ENCODE measurements at places on chromosomes 11 and 22.

DNA sequence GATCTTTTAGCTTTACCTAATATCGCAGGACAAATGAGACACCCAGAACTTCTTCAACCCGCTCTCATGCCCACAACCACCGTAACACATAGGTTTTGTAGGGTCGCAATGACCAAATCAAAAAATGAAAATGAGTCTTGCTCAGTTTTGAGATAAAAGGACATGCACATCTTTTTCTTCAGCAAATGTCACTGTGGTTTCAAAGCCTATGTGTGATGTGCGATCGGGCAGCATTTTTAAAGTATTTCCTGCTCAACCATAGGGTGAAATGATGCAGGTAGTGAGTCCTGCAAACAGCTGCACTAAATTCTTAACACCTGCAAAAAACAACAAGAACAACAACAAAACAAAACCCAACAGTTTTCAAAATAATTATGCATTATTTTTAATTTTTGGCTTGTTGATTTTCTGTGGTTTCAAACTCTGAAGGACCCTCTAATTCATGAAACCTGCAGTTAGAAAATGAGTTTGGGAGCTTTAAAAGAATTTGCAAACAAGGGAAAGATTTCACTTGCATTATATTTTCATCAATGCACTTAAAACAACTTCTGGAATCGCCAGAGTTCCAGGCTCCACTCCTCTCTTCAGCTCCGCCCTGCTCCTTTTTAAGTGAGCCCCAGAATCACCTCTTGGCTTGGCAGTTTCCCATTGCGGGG, 79.4 kb downstream of the PRR5L start:
- no peak for DNase-seq

DNA sequence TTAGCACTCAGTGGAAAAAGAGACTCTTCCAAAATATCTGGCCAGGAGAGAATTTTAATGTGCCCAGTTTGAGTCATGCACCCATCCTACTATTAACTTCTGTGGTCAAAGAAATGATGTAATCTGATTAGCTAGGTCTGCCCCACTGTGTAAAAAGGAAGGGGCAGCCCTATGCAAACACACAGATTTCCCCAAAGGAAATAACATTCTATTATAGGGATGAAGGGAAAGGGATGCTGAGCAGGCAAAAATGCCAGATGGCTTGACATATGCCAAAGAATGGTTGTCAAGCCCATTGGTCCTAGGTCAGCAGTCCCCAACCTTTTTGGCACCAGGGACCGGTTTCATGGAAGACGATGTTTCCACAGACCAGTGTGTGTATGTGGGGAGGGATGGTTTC, 43.3 kb upstream of the PAK1 start:
- no peak for DNase-seq

DNA sequence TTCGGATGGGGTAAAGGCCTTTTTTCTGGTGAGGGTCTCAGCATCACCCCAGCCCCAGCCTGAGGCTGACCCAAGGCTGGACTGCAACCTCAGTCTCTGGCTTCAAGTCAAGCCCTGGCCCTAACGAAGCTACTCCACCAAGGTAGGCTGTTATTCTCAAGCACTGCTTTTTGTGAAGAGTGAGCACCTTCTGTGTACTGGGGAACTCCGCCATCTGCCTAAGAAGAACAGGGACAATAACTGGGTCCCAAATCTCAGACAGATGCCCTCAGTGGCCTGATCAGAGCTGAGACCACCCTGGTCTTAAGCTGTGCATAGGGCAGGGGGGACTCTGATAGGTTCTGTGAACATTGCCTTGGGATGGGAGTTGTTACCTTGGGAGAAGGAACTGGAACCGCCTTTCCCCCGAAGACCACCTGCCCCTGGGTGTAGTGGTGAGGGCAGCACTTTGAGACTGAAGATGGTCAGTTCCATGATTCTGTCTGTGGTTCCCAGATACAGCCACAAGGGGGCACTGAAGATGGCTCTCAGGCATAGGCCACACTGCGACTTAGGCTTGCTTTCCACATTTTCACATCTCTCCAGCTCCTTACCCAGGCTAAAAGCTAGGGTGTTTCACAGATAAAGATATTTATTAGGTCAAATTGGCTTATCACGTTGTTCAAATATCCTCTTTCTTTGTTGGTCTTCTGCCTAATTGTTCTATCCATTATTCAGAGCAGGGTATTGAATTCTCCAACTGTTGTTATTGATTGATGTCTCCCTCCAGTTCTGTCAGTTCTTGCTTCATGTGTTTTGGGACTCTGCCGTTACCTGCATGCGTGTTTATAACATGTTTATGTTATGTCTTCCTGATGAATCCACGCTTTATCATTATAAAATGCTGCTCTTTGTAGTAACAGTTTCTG, 11.8 kb upstream of the UVRAG start:
- DNase-seq, result peak; percentile 41

- DNase-seq, result no peak
Observed at GRCh38 chr11:70507466-70508230, 109.3 kb downstream of the CTTN start.

DNA sequence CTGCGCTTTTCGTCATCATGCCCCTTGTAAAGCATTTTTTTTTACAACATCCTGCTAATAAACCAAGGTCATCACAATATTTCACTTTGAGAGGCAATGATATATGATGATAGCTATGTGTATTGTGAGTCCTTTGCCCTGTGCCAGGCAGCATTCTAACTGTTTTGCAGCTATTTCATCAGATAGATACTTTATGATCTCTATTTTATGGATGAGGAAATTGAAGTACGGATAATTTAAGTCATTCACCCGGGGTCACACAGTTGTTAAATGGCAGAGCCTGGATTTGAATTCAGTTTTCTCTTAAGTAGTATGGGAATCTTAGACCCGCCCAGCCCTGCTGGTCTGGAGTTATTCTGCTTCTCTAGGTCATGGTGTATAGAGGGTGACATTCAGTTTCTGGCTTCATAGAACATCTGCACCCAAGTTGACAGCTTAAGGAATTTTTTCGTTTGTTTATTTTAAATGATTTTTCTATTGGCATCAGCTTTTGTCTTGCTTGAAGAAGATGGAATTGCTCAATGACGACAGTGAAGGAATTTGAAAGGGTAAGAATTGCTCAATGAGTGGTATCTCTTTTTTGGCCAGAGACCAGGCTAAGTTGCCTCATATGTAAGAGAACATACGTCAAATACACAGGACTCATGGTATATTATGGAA, 926 bp downstream of the PRR5L start:
- no peak for DNase-seq

DNA sequence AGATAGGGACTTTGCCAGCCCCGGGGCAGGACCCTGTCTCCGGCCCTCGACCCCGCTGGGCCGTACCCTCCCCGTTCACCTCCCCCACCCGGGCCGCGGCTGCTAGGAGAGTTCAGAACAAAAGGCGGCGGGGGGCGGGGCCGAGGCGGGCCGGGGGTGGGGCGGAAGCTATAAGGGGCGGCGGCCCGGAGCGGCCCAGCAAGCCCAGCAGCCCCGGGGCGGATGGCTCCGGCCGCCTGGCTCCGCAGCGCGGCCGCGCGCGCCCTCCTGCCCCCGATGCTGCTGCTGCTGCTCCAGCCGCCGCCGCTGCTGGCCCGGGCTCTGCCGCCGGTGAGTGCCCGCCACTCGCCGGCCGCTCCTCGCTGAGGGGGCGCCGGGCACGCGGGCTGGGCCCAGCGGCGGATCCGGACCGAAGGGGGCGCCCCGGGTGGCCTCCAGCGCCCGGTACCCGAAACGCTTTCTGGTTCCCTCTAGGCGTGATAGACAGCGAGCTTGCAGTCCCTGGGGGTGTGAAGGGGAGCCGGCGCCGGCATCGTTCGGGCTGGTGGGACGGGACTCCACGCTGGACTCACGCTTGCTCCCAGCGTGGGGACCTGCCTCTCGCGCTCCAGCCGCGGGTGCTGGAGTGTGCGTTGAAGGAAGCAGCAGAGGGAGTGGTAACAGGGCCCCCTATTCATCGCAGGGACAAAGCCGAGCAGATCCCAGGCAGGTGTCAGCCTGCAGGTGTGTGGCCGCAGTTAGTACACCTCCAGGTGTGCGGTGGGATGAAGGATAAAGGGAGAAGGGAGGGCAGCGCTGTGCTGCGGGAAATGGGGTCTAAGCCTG, at the start of gene MMP11:
Gene MMP11 (plus strand): TSS at position 201 of the 825 bp plus-strand sequence. CDS start 22 bp downstream, at position 223.
- DNase-seq, result peak; percentile 34

DNA sequence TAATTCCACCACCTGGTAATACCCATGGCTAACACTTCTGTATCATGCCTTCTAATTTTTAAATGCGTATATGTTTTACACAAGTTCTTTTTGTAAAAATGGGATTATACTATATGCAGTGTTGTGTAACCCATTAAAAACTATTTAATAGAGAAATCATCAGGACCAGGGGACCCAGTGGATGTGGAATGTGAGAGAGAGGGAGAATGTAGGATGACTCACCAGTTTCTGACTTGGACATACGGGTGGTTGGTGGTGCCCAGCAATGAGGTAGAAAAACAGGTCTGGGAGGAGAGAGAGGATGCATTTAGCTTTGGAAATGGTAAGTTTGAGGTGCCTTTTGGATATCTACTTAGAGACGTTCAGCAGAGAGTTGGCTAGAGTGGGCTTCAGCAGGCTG, 112.0 kb upstream of the TBCEL start:
- DNase-seq, result no peak

GRCh38 chr11:76825726-76826396, 34.9 kb upstream of the ACER3 start:
- no peak for DNase-seq

DNA sequence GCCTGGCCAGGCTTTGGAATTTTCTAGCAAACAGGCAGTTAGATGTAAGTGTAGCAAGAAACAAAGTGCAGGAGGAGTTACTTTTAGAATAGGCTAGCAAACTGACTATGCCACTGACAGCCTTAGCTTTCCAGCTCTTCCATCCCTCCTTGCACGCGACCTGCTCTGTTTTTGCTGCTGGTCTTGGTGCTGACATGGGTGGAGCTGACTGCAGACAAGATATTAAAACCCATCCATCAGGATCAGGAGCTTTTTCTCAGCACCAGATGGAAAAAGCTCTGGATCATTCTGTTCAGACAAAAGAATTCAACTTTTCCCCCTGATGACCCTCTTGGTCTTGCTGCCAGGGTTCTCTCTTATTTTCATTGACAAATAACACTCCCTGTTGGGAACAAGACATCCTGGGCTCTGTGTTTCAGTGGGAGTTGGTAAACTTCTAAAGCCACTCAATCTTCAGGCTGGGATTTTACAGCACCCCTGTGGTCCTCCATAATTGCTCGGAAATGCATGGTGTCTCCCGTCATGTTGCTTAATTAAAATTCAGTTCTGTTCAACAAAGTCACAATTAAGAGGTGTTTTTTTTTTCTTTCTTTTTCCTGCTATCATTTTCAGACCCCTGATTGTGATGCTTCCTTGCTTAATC, 240.0 kb upstream of the LARGE1 start:
- no peak for DNase-seq

- no peak for DNase-seq
Observed at GRCh38 chr22:46454504-46455269, 82.7 kb downstream of the CELSR1 start.

DNA sequence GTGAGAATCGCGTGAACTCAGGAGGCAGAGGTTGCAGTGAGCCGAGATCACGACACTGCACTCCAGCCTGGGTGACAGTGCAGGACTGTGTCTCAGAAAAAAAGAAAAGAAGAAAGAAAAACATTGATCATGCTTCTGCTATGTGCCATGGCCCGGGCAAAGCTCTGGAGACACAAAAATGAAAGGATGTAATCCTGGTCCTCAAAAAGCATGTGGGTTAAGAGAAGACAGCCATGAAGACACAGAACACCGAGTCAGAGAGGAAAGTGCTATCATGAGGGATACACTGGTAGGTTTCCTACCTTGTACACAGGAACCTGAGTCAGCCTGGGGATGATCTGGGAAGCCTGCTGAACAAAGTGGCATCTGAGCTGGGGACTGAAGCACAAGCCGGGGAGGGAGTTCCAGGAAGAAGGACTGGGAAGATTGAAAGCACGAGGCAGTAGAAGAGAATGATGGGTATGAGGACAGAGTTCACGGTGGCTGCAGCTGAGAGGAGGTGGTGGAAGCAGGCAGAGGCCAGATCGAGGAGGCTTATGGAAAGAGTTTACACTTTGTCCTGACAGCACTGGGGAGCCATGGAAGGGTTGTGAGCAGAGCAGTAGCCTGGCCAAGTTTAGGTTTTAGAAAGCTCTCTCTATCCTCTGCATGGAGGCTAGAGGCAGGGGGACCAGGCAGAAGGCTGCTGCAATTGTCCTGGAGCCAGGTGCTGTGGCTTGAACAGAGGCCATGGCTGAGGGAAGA, 9.9 kb upstream of the MAFF start:
- DNase-seq, result no peak

DNA sequence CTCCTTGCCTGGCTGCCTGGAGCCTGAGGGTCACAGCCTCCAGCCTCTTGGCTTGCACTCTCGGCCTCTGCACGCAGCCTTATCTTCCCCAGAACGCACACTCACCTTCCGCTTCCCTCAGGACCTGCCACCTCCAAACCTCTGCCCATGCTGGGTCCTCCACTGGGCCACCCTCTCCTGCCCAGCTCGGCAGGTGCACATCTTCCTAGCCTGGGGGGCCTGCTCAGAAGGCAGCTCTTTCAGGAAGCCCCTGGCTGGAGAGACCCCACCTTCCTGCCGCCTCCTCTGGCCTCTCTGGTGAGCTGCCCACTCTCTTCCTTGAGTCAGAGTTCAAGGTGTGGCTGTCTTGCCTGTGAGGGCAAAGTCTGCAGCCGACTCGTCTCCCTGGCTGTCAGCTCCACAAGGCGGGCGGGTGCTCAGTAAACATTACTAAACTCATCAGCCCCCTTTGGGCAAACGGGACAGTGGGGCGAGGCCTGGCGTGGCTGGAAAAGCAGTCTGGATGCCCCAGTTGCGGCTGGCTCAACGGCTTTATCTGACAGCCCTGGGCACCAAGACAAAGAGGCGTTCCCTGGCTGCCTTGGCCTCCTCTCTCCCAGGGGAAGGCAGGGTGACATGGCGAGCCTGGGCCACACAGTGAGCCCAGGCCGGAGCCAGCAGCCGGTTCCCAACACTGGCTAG, 1.7 kb upstream of the LINC01488 start:
- DNase-seq, result no peak

GRCh38 chr11:92296138-92296515, 71.5 kb downstream of the FAT3 start:
- DNase-seq, result no peak

Measured in NCI-H774 (cell line).